ENCODE measurements at places on chromosomes 7 and 10.

- no peak for DNase-seq
These were observed 45.4 kb upstream of the MYO3A start for GRCh38 chr10:25888627-25889026.

DNA sequence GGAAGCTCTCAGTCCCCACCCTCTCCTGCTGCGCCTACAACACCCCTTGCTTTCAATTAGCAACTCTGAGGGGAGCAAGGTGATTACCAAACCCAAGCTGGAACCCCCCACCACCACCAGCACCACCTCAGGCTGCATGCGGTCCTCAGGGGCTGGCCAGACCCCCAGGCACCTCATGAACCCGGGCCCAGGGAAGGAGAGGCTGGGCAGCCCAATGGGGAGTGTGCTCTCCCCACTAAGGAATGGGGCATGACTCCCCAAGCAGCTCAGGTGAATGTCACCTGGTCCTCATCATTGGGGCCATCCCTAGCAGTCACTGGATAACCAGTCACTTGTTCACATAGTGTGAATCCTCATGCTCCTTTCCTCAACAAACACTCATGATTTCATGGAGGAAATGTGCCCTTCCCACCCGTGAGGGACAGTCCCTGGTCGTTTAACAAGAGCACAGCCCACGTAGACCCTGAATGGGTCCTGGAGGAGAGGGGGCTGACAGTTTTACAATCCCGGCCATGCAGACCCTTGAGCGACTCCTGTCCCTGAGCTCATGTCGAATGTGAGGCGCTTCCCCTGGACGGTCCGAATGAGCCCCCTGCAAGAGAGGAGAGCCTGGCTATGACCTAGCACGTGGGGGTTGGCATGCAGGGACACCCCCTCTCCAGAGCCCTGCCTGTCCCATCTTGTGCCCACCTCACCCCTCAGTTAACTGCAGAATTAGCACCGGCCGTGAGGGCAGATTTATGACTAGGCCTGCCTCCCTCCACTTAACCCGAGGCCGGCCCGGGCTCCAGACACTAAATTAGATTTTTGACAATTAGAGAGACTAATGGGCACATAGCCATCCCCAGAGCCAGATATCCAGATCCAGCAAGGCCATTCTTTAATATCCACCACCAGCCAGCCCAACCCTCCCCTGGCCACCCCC is 29.1 kb downstream of the POLL start:
- DNase-seq = no peak

DNA sequence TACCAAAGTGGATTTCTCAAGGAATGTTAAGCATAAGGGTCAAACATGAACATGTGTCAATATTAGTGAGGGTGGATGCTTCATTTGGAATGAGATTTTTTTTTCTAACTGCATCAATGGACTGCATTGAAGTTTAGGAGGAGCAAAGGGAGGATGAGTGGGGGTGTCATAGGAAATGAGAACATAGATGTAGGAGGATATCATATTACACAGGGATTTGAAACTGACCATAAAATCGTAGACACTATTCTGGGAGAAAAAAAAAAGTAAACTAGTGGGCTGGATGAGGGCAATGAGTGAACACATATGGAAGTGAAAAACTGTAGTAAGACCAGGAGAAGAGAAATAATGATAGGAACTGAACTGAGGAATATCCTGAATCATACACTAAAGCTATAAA is 109.4 kb downstream of the SEMA3A start:
- no peak for DNase-seq

GRCh38 chr10:31034098-31034909 is 2.6 kb upstream of the ZNF438 start:
- DNase-seq = no peak

DNA sequence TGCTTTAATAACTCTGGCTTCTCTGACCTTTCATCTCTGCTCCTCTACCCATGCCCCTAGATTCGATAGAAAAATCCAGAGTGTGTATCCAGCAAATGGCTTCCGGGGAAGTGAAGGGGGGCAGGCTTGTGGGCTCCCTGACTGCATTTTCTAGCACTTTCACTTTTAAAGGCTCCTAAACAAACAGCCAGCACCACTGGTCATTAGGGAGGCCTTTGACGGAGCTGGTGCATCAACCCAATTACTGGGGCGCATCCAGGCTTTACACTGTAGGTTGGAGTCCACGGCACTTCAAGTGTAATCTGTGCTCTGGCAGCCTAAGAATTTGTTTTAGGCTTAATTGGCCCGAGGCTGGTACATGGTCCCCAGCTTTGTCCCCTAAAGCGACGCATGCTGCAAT is 291.9 kb downstream of the GFRA1 start:
- DNase-seq = no peak

- no peak for DNase-seq
These were observed 238.7 kb downstream of the CCSER2 start for GRCh38 chr10:84567133-84567532.

DNA sequence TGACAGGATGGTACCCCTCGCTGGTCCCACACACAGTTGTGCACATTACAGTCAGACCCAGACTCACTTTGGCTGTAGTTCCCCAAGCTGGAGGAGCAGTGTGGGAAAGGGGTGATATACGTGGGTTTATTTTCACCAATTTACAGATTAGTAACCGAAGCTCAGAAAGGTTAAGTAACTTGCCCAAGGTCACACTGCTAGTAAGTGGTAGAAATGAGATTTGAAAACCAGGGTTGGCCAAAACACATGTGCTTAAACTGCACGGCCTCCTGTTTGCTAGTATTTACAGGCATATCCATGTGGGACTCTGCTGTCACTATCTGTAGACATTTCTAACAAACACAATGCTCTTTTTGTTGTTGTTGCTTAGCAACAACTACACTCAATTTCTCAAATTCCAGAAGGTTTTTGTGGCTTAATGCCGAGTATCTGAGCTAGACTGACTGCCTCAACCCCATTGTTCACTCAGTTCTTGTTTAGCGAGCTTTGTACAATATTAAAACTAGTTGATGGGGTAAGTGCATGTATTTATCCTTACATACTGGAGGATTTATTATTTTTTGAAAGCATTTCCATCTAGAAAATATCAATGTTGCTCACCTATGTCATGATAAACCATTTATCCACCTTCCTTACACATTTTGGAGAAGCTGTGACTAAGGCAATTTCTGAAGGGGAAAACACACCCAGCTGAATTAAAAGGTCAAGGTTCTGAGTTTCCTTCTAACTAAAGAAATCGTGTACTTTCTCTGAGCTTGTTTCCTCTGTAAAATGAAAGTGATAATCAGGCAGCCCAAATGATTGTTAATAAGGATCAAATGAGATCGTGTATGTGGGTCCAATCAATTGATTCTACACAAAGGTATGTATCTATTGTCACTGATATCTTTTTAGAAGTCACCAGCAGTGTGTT is 5.3 kb upstream of the TMEM139 start:
- DNase-seq = no peak

- no peak for DNase-seq
These were observed 24.3 kb upstream of the DNAJB12 start for GRCh38 chr10:72379062-72379461.
